ENCODE measurements at places on chromosomes 13 and 19.
A peak's percentile ranks its signal among the peaks of the same experiment; 100 is the strongest.

- DNase-seq: no peak
These were observed 33.9 kb downstream of the TFDP1 start for GRCh38 chr13:113618455-113618854.

- DNase-seq: no peak
These were observed 29.2 kb upstream of the ARGLU1 start for GRCh38 chr13:106597186-106597585.

DNA sequence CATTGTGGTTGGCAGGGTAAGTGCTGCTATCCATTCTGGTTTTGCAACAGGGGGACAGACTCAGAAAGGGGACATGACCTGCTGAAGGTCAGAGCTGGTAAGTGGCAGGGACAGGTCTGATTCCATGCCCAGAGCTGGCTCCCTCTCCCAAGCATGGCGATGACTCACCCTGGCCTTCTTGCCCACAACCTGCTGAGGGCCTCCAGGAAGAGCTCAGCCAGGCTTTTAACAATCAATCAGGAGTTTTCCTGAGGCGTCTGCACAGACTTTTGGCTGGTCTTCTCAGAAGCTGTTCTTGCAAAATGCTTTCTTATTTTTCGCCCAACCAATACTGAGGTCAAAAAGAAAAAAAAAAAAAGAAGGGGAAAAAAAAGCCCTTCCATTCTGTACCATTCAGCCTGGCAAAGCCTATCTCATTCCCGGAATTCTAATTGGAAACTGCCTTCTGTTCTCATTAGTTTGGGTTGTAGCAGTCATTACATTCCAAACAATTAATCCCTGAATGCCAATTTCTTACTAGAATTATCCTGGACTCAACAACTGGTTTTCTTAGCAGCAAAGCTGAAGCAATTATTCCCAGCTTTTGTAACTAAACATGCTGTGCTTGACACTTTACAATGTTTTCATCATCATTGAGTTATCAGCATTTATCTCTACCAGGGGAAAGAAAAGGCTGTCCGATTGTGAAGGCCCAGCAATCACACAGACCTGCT lies 17.7 kb downstream of the SIAH3 start:
- DNase-seq: no peak

- DNase-seq: no peak
These were observed 15.5 kb downstream of the GJB2 start for GRCh38 chr13:20177049-20177831.

DNA sequence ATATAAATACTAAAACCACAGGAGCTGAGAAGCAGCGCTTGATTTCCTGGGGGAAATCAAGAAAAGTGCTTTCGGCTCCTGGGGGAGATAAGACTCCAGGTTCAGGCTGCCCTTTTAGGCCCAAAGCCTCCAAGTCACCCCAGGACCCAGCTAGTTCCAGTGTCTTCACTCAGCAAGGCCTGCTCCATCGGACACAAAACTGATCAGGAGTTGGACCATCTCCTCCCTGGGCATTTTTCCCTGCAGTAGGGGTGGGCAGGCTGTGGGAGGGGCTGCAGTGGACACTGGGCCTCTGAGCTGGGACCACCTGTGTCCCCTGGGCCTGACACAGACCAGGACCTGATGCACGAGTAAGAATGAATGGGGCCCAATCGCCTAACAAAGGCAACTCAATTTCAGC lies 15.2 kb downstream of the C19orf12 start:
- no peak for DNase-seq

DNA sequence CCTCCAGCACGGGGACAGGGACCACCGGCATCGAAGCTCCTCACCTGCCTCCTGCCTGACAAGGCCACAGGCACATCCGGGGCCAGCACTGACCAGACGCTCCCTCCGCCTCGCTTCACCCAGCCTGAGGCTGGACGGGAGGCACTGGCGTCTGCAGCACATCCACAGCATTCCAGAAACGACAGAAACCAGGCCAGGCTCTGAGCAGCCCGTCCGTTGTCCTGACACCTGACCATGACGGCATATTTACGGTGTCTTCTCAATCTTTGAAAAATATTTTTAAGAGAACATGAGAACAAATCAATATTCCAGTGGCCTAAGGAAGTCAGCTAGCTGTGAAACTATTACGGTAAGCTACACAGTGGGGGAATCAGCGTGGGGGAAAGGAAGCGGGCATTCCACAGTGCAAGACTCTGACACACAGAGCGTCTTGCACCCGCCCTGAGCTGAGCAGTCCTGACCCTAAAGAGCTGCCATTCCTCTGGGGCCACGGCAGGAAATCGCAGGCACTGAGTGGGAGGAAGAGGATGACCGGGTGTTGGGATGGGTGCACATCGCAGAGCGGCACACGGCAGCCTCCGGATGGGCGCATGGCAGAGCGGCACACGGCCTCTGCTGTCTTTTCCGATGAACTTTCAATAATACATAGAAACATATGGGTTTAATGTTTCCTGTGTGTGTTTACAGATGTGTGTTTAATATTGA lies 26.8 kb downstream of the RASA3 start:
- DNase-seq: no peak

DNA sequence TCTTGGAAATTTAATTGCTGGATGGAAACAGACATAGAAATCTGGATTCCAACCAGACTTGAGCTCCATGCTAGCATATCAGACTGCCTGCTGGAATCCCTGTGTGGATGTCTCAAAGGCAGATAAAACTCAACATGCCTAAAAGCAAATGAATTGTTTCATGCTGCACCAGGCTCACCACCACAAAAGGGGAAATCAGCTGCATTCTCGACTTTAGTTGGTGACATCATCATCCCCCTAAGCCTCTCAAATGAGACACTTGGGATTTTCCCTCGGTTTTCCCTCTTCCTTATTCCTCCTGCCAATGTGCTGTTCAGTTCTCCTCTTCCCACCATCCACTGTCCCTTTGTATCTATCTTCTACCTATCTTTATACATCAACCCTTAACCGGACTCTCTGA lies 134.3 kb downstream of the ZDHHC20 start:
- no peak for DNase-seq

GRCh38 chr19:42327381-42327780 lies 1.9 kb downstream of the MEGF8 start:
- no peak for DNase-seq

- DNase-seq: peak; percentile 75
These were observed at the start of gene SLC7A1 for GRCh38 chr13:29595380-29596063. Gene SLC7A1, minus strand, starts transcription at chr13:29595688. Its CDS starts 59,500 bp downstream, at chr13:29536188.

DNA sequence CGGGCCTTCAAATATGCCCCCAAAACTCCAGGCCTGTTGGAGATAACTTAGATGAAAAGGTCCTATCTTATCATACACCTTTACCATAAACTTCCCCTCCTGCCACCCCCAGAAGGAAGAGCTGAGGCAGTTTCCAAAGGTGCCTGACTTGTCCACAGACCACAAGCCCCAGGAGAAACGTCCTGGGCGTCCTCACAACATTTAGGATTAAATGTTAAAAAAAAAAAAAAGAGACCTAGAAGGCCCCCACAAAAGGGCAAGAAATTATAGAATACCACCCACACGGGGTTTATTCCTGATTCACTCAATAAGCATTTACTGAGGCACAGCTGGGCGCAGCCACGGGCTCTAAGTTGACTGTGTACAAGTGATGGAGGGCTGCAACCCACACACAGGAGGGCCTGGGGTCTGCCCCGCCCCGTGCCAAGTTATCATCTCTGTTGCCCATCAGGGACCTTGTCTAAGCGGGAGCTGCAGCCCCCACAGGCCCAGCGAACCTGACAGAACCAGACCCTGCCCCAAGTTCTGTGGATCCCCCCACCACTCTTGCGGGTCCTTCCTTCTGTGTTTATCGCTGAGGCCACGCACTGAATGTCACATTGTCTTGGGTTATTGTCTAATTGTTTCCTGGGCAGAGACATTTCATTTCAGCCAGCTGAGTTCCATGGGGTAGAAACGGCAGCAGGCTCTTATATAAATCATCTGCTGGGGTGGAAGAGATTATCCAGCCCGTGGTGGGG lies 83.0 kb upstream of the TM9SF2 start:
- DNase-seq: no peak

DNA sequence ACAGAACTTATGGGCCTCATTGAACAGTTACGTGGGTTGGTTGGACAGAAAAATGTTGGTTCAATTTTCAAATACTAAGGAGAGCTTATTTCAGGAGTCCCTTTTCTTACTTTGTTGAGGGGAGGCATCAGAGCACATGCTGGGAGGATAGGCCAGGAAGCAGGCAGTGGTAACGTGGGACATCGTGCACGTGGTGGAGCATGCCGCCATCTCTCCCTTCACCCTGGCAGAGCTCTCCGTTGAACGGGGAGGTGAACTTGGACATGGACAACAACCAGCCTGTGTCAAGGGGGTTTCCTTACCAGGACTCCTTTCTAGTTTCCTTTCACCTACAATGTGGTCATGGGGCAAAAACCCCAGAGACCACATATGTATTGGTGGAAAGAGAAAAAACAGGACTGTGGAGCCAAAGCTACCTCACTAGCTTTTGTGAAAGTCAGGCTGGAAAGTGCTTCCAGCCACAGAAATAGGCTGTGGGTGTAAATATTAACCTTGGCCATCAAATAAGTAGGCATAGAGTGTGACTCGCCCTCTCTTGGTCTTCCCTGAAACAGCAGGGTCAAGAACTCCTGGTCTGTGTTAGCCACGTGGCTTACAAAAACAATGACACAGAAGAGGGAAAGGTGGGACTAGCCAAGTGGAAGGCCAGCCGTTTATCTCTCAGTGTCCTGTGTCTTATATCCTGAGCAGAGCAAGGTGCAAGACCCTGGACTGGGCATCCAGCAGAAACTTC lies 14.4 kb downstream of the MICOS13 start:
- DNase-seq: no peak

DNA sequence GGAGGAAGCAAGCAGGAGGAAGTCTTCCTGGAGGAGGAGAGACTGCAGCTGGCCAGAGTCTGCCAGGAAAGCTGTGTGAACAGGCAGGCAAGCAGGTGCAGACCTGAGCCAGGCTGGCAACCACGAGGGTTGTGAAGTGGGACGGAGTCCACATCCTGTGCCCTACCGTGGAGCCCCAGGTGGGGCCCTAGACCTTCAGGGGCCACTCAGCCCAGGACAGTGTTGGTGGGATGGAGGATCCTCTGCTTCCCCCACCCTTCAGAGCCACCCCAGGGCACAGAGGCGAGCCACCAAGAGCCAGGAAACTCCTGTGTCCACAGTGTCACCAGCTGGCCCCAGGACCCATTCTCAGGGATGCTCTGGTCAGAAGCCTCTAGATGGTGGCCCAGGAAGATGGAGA lies 8.4 kb upstream of the VSTM2B start:
- no peak for DNase-seq

- no peak for DNase-seq
These were observed 21.7 kb upstream of the DOCK9 start for GRCh38 chr13:98999639-98999952.

GRCh38 chr13:85223883-85224656 lies 575.1 kb downstream of the SLITRK6 start:
- no peak for DNase-seq

All from stimulated activated CD8-positive, alpha-beta memory T cell treated with anti-CD3 and anti-CD28 coated beads, Interleukin-4, amount 100 ng/mL, for 4 hours (primary cell).